ENCODE measurements at places on chromosomes 12 and 14.

GRCh38 chr12:105402366-105402765 lies 71.9 kb downstream of the C12orf75 start:
- no peak for DNase-seq

GRCh38 chr14:28061006-28061405 lies 705.6 kb upstream of the FOXG1 start:
- DNase-seq, result no peak

- DNase-seq, result no peak
These were observed 44.3 kb downstream of the OSBPL8 start for GRCh38 chr12:76515271-76515670.

DNA sequence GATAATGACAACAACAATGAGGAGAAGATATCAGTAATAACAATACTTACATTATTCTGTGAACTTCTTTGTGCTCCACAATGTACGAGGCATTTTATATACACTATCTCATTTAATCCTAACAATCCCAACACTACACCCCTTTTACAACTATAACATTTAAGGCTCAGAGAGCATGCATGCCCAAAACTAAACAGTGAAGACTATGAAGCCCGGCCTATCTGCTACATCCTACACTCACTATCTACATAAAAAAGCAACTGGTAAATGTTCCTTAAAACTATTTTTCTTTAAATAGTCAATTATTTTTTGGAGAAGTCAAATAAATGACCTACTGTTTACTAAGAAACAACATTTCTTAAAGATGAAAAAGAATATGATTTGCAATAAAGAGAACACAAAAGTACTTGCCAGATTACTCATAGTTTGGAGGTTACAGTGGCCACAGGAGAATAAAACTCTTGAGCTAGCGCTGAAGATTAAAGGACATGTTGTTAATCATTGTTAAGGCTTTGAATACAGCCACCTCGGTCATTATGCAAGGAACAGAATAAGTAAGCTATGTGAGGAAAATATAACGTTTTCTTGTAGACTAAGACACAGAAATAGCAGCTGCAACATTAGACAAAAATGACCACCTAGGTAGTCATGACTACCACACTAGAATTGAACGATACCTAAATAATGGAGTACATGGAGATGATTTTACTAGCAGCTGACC lies 56.7 kb downstream of the EPS8 start:
- no peak for DNase-seq

- DNase-seq, result no peak
These were observed 110.4 kb upstream of the NAV3 start for GRCh38 chr12:77720258-77720657.

GRCh38 chr12:34393821-34394150 lies 371.5 kb downstream of the ALG10 start:
- no peak for DNase-seq

GRCh38 chr12:2443776-2444175 lies 351.0 kb upstream of the FKBP4 start:
- DNase-seq, result no peak

DNA sequence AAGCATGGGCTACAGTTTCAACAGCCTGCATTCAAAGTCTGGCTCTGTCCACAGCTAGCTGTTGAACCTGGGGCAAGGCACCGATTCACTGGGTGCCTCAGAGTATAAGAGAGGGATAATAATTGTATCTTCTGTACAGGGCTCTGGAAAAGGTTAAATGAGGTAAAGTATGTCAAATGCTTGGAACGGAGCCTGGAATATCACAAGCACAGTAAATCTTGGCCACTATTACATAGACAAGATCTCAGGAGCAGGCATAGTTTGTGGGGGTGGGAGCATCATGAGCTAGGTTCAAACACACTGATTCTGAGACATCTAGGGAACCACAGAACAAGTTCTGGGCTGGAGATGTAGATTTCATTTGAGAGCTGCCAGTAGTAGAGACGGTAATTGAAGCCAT lies 203.7 kb upstream of the NUDT4 start:
- DNase-seq, result no peak

DNA sequence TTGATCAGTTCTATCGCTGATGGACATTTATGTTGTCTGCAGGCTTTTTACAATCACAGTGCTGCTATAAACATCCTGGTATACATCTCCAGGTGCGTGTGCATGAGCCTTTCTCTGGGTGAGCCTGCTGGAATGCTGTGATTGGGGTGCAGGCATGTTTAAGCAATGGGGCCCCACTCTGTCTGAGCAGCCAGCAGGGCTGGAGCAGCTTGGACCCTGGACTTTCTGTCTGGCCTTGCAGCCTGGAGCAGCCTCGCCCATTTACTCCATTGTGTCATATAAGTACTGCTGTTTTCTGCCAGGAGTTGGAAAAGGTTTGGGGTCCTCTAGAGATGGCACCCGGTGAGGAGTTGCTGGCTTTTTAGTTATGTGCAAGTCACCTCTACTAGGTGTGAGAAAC lies 199.0 kb downstream of the KIF26A start:
- no peak for DNase-seq

DNA sequence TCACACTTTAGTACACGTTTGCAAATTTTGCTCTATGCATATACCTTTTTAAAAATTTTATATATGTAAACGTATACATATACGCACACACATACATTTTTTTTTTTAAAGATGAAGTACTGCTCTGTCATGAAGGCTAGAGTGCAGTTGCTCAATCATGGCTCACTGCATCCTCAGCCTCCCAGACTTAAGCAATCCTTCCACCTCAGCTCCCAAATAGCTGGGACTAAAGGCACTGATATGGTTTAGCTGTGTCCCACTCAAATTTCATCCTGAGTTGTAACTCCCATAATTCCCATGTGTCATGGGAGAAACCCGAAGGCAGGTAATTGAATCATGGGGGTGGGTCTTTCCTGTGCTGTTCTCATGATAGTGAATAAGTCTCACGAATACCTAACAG lies 220.8 kb upstream of the CAND1 start:
- no peak for DNase-seq

GRCh38 chr12:49105504-49106084 lies 5.1 kb downstream of the LMBR1L start:
- DNase-seq, result no peak

DNA sequence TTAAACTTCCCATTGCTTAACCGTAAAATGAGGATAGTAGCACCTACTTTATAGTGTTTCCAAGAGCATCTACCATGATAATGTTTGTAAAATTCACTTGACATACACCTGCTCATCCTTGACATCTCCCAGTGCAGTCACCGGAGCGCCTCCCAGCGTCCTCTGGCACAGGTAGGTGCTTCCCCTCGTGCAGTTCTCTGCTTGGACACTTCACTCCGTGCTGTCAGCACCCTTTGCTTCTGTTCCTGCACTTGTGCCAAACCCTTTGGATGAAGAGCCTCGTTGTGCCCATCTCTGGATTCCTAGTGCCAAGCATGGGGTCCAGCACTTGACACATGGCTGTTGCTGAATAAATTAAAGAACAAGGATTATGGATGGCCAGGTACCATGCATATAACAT lies 28.3 kb downstream of the ETV6 start:
- no peak for DNase-seq

DNA sequence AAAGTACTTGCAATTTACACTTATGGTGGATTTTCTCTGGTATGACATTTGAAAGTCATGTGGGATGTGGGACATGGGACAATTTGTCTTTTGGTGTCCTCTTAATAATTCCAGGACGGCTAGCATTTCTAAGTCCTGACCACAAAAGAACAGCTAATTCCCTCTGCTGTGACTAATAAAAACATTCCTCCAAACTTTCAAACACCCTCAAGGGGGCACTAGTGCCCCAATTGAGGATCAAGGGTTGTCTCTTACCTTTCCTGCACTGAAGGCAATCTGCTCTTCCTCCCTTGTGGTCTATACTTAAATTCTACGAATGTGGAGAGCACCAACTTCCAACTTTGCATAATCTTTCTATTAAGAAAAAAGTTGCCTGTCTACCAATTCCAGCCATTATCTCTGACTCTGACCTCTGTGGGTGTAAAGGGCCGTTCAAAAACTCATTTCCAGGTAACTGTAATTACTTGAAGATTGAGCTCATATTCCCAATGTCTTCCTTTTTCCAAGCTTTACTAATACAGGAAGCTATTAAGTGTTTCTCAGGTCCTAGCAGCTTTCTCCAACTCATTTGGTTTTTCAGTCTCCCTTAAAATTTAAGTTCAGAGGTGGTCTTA lies 210.2 kb downstream of the PTPRO start:
- peak; percentile 68 for DNase-seq

- no peak for DNase-seq
These were observed 229.2 kb upstream of the HMGA2 start for GRCh38 chr12:65595016-65595560.

- no peak for DNase-seq
These were observed 103.0 kb downstream of the PEBP1 start for GRCh38 chr12:118238888-118239287.

- peak; percentile 87 for DNase-seq
These were observed 62.9 kb upstream of the NID2 start for GRCh38 chr14:52131640-52132320.

DNA sequence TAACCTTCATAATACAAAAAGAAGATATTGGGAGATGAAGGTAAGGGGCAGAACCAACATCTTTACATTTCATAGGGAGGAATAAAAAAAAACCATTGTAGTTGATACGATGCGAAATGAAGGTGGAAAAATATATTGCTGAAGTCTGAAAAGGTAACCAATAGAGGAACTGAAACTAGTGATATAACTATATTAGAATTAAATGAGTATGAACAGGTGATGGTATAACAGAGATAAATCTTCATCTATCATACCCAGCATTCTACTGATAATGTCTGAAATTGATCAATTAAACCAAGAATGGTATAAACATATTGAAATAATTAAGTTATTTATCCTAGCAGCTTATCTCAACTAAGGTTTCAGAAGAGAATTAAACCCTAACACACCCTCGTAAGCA lies 332.1 kb downstream of the NELL2 start:
- DNase-seq, result no peak
